Sciatic nerve (tissue), 2 donors: ENCODE measurements at places on chromosomes 7 and 10. TPM values are rescaled to one million over a fixed set of nuclear protein-coding genes. Genes with fewer than 3 reads are reported as not detected.

- no peak for DNase-seq
These were observed 7.3 kb downstream of the SFRP5 start for GRCh38 chr10:97764519-97764931.

DNA sequence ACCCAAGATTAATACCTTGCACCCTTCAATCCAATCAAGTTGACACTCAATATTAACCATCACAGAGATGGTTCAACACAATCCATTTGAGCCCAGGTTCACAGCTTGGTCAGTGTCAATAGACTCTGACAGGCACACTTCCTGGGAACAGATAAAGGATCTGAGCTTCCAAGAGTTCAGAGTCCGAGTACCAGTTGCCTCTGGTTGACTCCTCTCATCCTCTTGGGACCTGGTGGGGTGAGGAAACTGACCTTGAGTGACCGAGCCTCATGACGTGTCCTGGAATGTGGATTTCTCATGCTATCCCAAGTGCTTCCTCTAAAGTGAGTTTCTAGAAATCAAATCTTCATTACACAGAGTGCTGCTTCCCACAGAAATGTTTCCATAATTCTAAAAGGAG, 162.0 kb downstream of the CYP26A1 start:
- DNase-seq, result no peak

The PON1 gene
- not detected for total RNA-seq

DNA sequence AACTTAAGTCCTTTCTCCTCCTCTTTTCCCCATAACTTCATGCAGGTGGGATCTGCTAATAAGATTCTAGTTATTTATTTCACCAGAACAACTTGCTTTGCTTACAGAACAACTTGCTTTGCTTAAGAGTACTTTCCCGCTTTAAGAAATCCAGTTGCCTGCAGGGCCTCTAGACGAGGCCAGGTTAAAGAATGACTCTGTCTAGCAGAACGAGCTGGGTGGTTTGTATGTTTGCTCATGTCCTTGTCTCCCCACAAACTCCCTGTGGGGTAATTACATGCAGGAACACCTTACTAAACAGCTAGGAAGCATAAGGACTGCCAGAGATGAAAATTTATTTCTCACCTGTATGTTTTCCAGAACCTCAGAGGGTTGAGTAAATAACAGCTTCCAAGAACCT, 8.8 kb upstream of the FZD8 start:
- no peak for DNase-seq

The TRPV5 gene
- 0.22 TPM for total RNA-seq

DNA sequence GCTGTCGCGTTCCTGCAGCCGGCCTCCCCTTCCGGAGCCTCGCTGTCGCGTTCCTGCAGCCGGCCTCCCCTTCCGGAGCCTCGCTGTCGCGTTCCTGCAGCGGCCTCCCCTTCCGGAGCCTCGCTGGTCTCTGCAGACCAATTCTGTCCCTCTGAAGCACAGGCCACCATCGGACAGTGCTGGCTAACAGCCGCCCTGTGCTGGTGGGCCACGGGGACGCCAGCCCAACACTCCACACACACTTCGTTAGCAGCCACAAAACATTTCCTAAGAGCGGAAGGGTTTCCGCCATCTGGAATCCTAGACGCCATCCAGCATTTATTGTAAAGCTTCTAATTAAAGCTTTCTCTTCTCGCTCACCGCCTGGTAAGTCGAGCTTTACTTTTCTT, 11.2 kb downstream of the GPER1 start:
- DNase-seq, result no peak

The LDB3 gene
- 4.9 TPM for total RNA-seq

DNA sequence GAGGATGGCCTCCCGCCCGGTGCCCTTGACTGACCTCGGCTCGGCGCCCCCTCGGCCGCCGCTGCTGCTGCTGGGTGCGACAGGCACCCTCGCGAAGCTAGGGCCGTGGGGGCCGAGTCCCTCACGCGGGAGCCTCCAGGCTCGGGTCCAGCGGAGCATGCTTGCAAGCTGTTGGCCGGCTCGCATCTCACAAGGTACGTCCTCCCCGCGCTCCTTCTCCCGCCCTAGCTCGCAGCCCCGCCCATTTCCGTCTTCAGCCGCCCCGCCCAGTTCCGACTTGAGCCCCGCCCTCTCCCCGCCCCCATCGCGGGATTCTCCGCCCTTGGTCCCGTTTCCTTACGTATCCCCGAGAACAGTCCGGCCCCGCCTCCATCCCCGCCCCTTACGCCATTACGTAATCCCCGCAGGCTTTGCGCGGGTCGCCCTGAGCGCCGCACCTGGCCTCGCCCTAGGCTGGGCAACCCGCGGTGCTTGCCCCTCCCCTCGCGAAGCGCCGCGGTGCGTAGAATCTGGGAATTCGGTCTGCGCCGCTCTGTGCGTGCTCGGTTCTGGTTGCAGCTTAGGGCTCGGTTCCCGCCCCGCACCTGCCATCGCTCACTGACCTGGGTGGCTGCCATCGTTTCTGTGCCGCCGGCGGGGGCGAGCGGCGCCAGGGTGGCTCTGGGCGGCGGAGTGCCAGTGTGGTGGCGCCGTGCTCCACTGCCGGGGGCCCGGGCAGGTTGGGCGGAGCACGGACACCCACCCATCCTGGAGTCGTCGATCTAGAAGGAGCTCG, at the start of gene ABHD11:
ABHD11 (minus strand) TSS at position 191 of the 775 bp plus-strand sequence; CDS start at position 159, 32 bp downstream.
- peak; percentile 100 for DNase-seq

GRCh38 chr10:77531441-77532001, 106.1 kb downstream of the KCNMA1 start:
- no peak for DNase-seq
